ENCODE measurements at places on chromosomes 4 and X. TPM values are rescaled to one million over a fixed set of nuclear protein-coding genes. Genes with fewer than 3 reads are reported as not detected.

TRIM61 gene
- 1.2 TPM for total RNA-seq

FAM47A gene
- total RNA-seq, result not detected

MAGEA12 gene
- not detected for total RNA-seq

SRD5A3 gene
- 18.0 TPM for total RNA-seq

MTTP gene
- total RNA-seq, result not detected

GBA3 gene
- total RNA-seq, result not detected

RS1 gene
- not detected for total RNA-seq

MAGEA8 gene
- total RNA-seq, result not detected

RIBC1 gene
- total RNA-seq, result 0.73 TPM

NAA11 gene
- not detected for total RNA-seq

NDP gene
- 2.2 TPM for total RNA-seq

C4orf17 gene
- total RNA-seq, result not detected

SERTM2 gene
- not detected for total RNA-seq

NEXMIF gene
- total RNA-seq, result not detected

NRK gene
- total RNA-seq, result 0.37 TPM

SSX4 gene
- total RNA-seq, result not detected

ASB12 gene
- total RNA-seq, result not detected

AMMECR1 gene
- total RNA-seq, result 15.1 TPM

TCEAL2 gene
- not detected for total RNA-seq

MAGEA4 gene
- not detected for total RNA-seq

CABS1 gene
- not detected for total RNA-seq

TCP11X1 gene
- total RNA-seq, result not detected

ADRA2C gene
- total RNA-seq, result not detected

AFF2 gene
- 0.37 TPM for total RNA-seq

ADGRL3 gene
- total RNA-seq, result not detected

Data from subcutaneous preadipocyte (primary cell).